ENCODE measurements at places on chromosomes 12 and 14. TPM values are rescaled to one million over a fixed set of nuclear protein-coding genes. Genes with fewer than 3 reads are reported as not detected.

DNA sequence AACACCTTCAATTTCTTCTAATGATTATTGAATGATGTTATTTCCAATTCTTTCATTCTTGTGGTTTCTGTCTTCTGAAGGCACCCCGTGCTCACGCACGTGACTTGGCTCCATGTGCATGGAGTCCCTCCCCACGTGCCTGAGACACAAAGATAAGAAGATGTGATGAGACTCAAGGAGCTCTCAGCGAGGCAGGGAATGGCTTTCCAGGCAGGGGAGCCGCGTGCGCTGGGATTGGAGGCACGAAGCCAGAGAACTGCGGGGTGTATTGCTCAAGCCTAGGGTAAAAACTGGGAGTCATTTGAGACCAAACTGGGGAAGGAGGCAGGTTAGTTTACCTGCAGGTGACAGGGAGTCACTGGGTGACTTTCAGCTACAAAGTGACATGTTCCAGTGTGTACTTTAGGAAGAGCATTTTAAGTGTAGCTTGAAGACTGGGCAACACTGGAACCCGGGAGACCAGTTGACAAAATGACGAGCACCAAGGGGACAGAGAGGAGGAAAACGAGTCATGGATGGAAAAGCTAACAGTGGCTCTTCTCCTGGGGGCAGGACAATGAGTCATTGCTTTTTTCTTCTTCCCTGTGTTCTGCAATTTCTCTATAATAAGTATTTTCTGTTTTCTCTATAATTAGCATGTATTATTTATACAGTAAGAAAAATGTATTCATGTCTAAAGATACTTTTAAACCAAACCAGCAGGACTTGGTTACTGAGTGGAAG is 311.7 kb upstream of the FKBP4 start:
- DNase-seq = no peak

GRCh38 chr14:54686219-54686870 is 119.4 kb downstream of the SAMD4A start:
- no peak for DNase-seq

Gene NIN
- 21.3 TPM for total RNA-seq

Gene ERBB3
- 2.9 TPM for total RNA-seq

Gene GLI1
- 0.37 TPM for total RNA-seq
